Thyroid gland (tissue), 4 donors: ENCODE measurements at places on chromosomes 4 and X. TPM values are rescaled to one million over a fixed set of nuclear protein-coding genes. Genes with fewer than 3 reads are reported as not detected.

The XPNPEP2 gene
- total RNA-seq: 0.88 TPM

The THOC2 gene
- 144 TPM for total RNA-seq

The GSX2 gene
- total RNA-seq: not detected

The PITX2 gene
- total RNA-seq: not detected

The UGT2A1 gene
- not detected for total RNA-seq
